ENCODE measurements at places on chromosomes 3 and 15.

DNA sequence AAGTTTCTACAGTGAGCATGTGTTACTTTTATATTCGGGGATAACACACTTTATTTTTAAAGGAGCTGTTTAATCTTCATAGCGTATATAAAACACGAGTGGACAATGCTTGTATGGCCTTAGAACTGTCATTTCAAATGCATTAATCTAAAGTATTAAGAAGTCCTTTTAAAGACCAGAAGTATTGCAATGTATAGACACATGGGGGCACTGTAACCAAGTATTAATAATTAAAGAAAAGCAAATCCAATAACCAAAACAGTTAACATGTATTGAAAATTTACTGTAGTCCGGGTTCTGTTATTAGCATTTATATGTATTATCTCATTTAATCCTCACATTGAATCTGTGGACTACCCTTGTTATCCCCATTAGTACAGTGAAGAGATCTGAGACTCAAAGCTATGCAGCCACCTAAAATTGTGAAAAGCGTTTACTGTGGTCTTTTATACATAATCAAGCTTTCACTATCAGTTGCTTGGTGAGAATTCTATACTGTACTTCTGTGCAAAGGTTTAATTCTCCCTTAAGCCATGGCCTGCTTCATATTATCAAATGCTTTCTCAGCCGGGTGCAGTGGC, 10.1 kb downstream of the ARL14 start:
- DNase-seq = no peak

GRCh38 chr3:156902916-156903315, 76.8 kb downstream of the LEKR1 start:
- DNase-seq = no peak

GRCh38 chr3:162487138-162487537, 990.5 kb downstream of the OTOL1 start:
- no peak for DNase-seq

DNA sequence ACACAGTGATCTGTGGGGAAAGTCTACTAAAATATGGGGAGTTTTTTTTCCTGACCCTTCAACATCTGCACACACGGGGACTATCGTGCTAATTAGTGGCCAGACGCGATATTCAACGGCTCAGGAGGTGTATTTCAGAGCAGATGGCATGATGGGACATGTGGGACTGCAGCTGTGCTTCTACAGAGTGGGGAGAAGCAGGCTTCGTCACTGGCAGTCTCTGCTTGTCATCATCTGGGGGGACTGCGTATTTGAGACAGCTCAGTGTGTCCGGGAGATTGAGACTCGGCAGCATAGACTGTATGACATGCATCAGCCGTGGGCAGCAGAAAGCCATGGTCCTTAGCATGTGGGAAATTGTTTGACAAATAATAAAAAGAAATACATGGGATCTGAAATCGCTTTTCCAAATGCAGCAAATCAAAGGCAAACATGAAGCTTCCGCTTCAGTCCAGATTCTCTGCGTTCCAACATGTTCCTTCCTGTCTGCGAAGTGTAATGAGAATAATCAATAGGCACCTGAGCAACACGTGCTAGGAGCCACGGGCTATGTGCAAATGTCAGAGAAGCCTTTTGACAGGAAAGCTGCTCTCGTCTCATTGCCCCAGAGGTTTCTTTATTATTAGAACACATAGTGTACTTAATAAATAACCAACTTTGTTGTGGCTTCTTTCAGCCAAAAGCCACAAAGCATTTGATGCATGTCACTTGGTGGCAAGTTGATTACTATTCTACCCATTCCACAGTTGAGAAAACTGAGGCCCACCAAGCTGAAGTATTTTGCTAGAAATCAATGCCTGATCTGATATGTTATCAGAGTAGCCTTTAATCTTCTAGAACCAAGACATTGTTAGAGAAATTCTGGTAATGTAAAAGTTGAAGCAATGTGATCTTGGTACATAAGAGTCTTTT, 276.3 kb downstream of the RYR3 start:
- DNase-seq = peak; percentile 19

- peak; percentile 53 for DNase-seq
Measured at GRCh38 chr3:155676252-155676981, 68.5 kb downstream of the PLCH1 start.
